ENCODE measurements at places on chromosomes 16 and 17.
A peak's percentile ranks its signal among the peaks of the same experiment; 100 is the strongest.

DNA sequence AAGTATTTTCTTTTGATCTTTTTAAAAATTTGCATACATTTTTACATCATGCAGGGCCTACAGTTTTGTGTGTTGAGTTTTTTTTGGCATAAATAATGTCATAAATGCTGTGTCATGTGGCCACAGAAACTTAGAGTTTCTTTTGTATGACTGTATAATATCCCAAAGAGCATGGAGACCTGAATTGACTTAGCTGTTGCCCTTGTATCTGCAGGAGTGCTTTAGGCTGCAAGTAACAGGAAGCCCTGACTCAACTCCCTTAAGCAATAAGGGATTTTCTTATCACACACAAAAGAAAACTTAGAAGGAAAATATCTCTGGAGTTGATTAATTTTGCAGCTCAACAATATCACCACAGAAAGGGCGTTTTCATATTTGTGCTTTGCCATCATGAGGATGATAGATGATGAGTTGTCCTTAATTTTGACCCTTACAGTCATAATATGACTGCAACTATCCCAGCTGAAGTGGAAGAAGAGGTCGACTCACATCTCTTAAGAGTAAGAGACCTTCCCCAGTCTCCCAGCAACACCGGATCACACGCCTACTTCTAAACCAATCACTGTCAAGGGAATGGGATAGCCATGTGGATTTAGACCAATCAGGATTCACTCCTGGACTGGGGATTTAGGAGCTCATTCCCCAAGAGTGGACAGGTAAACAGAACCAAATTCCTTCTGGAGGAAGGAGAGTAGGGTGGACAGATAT, 138.9 kb downstream of the GSG1L start:
- peak; percentile 27 for DNase-seq

GRCh38 chr17:36629252-36629847, 28.0 kb downstream of the MRM1 start:
- peak; percentile 73 for DNase-seq

DNA sequence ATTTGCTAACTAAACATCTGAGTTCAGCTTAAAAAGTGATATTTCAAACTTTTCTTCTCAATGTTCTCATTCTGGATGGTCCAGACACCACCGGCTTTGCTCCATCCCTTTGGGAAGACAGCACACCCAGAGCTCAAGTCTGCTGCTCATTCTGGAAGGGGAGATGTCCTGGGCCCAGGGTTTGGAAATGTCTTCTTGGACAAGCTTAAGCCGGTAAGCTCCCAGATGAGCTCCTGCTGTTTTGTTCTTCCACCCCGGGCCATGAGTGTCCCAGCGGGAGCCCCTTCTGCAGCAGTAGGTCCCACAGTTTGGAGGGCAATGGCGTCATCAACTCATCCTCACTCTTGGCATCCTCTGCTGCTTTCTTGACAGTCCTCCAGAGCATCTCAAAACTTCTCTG, 105.2 kb downstream of the TMEM100 start:
- no peak for DNase-seq

DNA sequence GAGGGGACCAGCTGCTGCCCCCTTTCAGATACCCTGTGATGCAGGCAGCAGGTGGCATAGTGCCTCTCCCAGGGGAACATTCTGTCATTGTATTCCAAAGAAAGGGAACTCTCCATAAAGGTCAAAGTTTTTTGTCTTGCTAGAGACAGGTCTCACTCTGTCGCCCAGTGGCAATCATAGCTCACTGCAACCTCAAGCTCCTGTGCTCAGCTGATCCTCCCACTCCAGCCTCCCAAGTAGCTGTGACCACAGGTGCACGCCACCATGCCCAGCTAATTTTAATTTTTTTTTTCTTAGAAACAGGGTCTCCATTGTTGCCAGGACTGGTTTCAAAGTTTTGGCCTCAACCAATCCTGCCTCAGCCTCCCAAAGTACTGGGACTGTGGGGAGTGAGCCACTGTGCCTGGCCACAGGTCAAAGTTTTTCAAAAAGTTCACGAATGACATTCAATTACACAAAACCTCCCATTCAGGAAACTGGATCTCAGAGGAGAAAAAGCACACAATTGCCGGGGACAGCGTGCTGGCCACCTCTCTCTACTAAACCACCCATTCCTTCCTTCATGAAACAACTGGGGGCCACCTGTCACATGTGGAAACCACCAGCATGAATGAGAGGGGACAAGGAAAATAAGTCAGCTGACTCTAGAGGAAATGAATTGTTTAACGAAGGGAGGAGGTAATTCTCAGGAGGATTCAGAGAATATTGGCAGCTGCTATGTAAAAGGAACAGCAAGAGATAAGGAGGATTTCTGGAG, 80.0 kb downstream of the MARCHF10 start:
- no peak for DNase-seq

- DNase-seq, result peak; percentile 27
These were observed 61.8 kb downstream of the DNAH3 start for GRCh38 chr16:21088646-21089538.

DNA sequence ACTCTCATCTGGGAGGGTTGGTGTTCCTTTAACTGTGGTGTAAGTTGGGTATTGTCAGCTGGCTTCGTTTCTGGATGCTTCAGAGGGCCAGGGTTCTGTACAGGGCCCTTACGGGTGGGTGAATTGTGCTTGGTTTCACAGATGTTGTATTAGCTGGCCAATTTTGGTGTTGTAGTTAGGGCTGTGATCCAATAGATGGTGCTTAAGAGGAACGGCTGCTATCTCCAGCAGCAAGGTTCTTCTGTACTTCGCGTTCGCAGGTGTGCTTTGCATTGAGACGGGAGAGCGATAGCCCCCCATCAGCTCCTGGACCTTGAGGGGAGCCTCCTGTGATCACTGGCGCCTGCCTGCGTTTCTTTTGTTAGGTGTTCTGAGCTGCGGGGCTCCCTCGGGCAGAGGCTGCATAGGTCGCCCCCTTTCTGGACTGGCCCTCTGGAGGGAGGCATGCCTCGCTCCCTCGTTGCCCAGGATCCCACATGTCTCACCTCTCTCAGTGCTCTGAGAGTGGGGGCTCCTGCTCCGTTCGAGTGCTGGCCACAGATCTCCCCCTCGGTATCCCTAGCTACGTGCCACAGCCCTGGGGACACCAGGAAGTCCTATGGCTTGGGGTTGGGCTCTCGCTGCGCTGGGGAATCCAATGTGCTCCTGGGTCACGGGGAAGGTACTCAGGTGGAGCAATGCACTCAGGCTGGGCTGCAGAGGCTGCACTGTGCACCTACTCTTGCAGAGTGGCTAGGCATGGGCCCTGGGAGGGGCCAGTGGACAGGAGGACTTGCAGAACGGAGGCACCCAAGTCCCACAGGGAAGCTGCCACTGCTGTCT, 837 bp upstream of the PRDM7 start:
- peak; percentile 52 for DNase-seq

GRCh38 chr16:10323528-10323869, 62.4 kb upstream of the ATF7IP2 start:
- no peak for DNase-seq

GRCh38 chr17:33603789-33604188, 310.7 kb upstream of the ASIC2 start:
- no peak for DNase-seq

- DNase-seq, result no peak
These were observed 15.4 kb downstream of the ACSM1 start for GRCh38 chr16:20681821-20682760.

DNA sequence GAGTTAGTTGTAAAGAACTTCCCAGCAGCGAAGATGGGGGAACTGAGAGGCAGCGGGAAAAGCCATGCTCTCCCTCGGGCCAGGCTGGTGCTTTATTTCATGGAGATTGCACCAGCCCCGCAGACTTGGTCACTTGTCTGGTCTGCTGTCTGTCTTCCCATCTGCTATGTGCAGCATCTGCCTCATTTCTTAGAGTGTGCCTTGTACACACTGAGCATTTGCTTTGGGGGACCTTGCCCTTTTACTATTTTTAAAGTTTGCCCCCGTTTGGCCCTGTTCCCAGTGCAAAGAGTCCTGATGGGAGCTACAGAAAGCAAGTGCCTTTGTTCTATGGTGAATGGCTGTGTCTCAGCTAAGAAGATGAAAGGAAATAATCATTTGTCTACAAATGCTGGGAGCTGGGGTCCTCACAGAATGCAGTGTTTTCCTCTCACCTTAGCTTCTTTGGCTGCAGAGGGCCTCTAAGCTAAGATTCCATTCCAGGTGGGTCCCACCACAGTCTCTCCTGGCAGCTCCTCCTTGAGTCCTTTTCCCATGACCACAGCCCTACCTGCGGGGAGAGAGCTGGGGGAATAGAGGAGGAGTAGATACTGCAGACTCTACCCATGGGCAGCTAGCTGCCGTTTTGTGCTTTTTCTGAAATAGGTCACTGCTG, 25.1 kb upstream of the CNOT1 start:
- DNase-seq, result no peak

DNA sequence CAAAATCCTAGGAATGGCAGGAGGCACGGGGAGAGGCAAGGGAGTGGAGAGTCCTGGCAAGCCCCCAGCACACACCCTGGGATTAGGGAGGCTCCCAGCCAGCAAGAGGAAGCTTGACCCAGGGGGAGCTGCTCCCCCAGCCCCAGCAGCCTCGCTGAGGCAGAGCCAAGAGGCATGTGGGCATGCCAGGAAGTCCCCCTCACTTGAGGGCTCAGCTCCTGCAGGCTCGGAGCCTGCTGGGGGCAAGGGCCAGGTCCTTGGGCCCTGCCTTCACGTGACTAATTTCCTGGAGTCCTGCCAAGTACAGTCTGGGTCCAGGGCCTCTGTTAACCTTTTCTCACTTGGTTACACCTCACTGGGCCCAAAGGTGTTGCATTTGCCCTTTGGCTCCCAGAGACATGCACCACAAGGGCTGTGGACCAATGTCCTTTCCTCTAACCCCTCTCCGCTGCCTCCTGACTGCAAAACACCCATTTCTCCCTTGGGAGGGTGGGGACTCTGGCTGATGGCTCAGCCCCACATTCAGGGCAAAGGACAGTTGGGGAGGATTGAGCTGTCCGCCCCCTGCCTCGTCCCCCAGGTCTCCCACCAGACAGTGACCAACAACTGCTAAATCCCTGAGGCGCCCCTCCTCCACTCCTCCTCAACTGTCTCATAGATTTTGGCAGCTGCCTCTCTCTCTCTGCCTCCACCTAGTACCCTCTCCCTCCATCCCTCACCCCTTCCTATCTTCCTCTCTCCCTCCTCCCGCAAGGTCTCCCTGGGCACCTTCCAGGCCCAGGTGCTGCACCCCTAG, 4.4 kb upstream of the SLC47A2 start:
- DNase-seq, result no peak

- DNase-seq, result peak; percentile 18
These were observed 54.2 kb downstream of the ZFPM1 start for GRCh38 chr16:88507231-88507743.

GRCh38 chr17:49746791-49747490, 17.0 kb downstream of the FAM117A start:
- DNase-seq, result no peak

DNA sequence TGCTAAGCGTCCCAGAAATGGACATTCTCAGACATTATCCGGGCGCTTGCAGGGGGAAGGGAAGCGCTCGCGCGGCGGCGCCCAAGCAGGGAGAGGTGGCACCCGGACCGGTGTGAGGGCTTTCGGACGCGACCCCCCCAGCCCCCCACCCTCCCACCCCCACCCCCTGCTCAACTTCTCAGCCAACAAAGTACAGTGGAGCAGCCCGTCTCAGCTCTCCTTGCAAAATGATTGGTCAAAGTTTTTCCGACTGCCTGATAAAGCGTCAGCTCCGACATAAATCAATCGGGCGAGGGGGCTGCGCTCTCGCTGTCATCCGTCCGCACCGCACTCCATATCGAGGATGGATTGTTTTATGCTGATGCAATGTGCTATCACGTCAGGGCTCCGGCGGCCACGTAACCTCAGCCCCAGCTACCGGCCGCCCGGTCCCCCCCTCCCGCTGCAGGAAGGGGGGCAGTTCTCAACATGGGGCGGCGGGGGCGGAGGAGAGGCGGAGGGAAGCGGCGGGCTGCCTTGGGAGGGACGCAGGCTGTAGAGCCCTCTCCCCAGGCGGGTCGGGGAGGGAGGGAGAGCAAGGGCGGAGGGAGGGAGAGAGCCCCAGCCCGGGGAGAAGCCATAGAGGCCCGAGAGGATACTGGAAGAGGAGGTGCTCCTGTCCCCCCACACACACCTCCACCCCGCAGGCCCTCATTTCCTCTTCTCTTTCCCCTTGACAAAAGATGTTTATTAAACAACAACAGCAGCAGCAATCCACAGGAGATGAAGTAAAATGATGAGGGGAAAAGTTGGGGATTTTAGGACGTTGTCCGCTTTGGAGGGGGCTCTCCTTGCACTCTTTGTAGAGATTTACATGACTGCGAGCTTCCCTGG, at the start of gene HOXB9:
TSS of gene HOXB9 (minus strand) at position 114 of the 873 bp plus-strand sequence. CDS start at position 25, 89 bp downstream.
- peak; percentile 44 for DNase-seq

DNA sequence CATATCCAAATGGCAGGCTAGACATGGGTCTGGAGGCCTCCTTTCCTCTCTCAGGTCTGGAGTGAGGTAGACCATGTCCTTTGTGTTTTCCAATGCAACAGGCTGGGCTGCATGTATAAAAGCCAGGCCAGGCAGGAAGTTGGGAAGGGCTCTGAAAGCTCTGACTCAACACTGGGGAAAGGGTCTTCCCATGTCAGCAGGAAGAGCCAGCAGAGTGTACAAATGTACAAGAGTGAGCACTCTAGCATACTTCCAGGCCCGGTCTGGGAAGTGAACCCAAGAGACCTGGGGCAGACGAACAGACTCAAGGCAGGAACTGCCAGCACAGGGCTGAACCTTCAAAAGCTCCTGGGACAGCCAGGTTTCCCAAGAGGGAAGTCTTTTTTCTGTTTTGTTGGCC, 7.0 kb downstream of the ATPAF2 start:
- peak; percentile 55 for DNase-seq

DNA sequence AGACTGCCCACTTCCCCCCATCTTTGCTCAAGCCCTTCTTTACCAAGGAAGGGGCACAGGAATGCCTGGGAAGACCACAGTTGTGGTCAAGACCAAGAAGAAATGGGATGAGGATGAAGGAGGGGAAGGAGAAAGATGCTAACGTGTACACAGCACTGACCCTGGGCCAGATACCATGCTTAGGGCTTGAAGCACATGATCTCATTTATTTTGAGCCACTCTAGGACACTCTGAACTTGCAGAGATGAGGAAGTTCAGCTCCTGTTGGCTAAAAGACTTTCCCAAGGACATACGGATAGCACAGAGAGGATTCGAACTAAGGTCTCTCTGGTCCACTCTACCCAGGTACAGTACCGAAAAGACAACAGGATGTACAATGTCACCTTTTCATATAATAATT, 42.6 kb downstream of the PIK3R5 start:
- DNase-seq, result no peak
